ENCODE measurements at places on chromosomes 5 and 9. TPM values are rescaled to one million over a fixed set of nuclear protein-coding genes. Genes with fewer than 3 reads are reported as not detected.

Gene CNTNAP3B
- total RNA-seq: 15.9 TPM

Gene NPR2
- total RNA-seq: 4.6 TPM

Gene TEK
- total RNA-seq: 0.12 TPM

Gene ENTREP1
- total RNA-seq: 0.71 TPM

Gene WNT8A
- total RNA-seq: not detected

Gene CD74
- total RNA-seq: not detected

Gene GPR151
- total RNA-seq: not detected

Gene ITK
- not detected for total RNA-seq

Gene DND1
- 0.73 TPM for total RNA-seq

Gene PCDHB7
- total RNA-seq: not detected

Gene C9orf72
- total RNA-seq: 5.6 TPM

Gene PPIC
- 17.8 TPM for total RNA-seq

Gene PCDHGC3
- total RNA-seq: 7.0 TPM

Gene C9orf43
- 0.69 TPM for total RNA-seq

Gene SPATA31D4
- total RNA-seq: not detected

Gene SGCD
- 4.5 TPM for total RNA-seq

Gene COL15A1
- 0.39 TPM for total RNA-seq

Gene SLC6A3
- 0.15 TPM for total RNA-seq

Gene FSD1L
- total RNA-seq: 4.4 TPM

Gene CDH9
- not detected for total RNA-seq

Gene KLHL9
- 18.8 TPM for total RNA-seq

Gene PDE6A
- total RNA-seq: 0.17 TPM

Gene SPINK13
- total RNA-seq: not detected

Gene CORO2A
- total RNA-seq: 0.52 TPM

Measured in A549 treated with RU486 at 1 μM for 4 hours (cell line).